ENCODE measurements at places on chromosomes 11 and 22. TPM values are rescaled to one million over a fixed set of nuclear protein-coding genes. Genes with fewer than 3 reads are reported as not detected.

Gene MFRP
- total RNA-seq, result not detected

Gene LSP1
- total RNA-seq, result 6.7 TPM

Gene OLFML1
- total RNA-seq, result 3.4 TPM

Gene C11orf42
- total RNA-seq, result not detected

Gene PDE3B
- 3.0 TPM for total RNA-seq

Gene SMTNL1
- total RNA-seq, result not detected

Gene IRAG1
- 6.2 TPM for total RNA-seq

Gene RNH1
- 191 TPM for total RNA-seq

Gene CNGA4
- total RNA-seq, result not detected

Gene C11orf86
- not detected for total RNA-seq

Gene EI24
- 55.4 TPM for total RNA-seq

Gene MOGAT2
- total RNA-seq, result not detected

Gene BRSK2
- total RNA-seq, result 1.1 TPM

Gene KMT2A
- total RNA-seq, result 74.5 TPM

Gene MUC15
- 135 TPM for total RNA-seq

Gene TMEM191C
- total RNA-seq, result 0.88 TPM

Gene METTL15
- 19.4 TPM for total RNA-seq

Gene RTN4RL2
- 14.3 TPM for total RNA-seq

Gene KRTAP5-8
- not detected for total RNA-seq

Gene SCN3B
- 6.6 TPM for total RNA-seq

Gene SLC22A12
- total RNA-seq, result not detected

Gene TRIM34
- total RNA-seq, result 7.9 TPM

Gene IL18
- 5.8 TPM for total RNA-seq

Gene TENM4
- 83.3 TPM for total RNA-seq

Gene NTM
- 0.88 TPM for total RNA-seq

Gene OR10D3
- total RNA-seq, result not detected

Gene P2RX6
- total RNA-seq, result not detected

Gene SYCE3
- 3.5 TPM for total RNA-seq

Gene SAA2
- not detected for total RNA-seq

Gene PIH1D2
- 12.0 TPM for total RNA-seq

Gene BDNF
- 0.54 TPM for total RNA-seq

Gene PLAAT4
- total RNA-seq, result 49.3 TPM

Gene APOL2
- total RNA-seq, result 39.2 TPM

Gene RAB36
- total RNA-seq, result 10.9 TPM

Gene EIF1AD
- total RNA-seq, result 39.4 TPM

Gene NECTIN1
- 5.3 TPM for total RNA-seq

Gene GRAP2
- 0.27 TPM for total RNA-seq

Gene RAB39A
- total RNA-seq, result 0.11 TPM

Gene SLC43A1
- 64.1 TPM for total RNA-seq

Gene VSIG10L2
- not detected for total RNA-seq

Gene OR52R1
- not detected for total RNA-seq

Gene CSF2RB
- total RNA-seq, result 3.4 TPM

Gene GTF2H1
- total RNA-seq, result 81.1 TPM

Gene C22orf31
- not detected for total RNA-seq

Gene LMO2
- 30.6 TPM for total RNA-seq

Gene B3GAT1
- total RNA-seq, result 4.0 TPM

Gene LRRC4C
- total RNA-seq, result 5.4 TPM

Gene TRIM6
- total RNA-seq, result 9.5 TPM

Gene OR2AT4
- not detected for total RNA-seq

Gene MAJIN
- not detected for total RNA-seq

Gene CADM1
- 351 TPM for total RNA-seq

Gene MMP26
- total RNA-seq, result not detected

Gene PNPLA3
- not detected for total RNA-seq

Gene C11orf87
- total RNA-seq, result not detected

Gene SRSF8
- 42.9 TPM for total RNA-seq

Gene MUC5AC
- not detected for total RNA-seq

Gene SCARF2
- total RNA-seq, result 20.4 TPM

Gene IZUMO1R
- not detected for total RNA-seq

All from thyroid gland (tissue), 4 donors.